ENCODE measurements at places on chromosomes 7 and 10. TPM values are rescaled to one million over a fixed set of nuclear protein-coding genes. Genes with fewer than 3 reads are reported as not detected.
A peak's percentile ranks its signal among the peaks of the same experiment; 100 is the strongest.

DNA sequence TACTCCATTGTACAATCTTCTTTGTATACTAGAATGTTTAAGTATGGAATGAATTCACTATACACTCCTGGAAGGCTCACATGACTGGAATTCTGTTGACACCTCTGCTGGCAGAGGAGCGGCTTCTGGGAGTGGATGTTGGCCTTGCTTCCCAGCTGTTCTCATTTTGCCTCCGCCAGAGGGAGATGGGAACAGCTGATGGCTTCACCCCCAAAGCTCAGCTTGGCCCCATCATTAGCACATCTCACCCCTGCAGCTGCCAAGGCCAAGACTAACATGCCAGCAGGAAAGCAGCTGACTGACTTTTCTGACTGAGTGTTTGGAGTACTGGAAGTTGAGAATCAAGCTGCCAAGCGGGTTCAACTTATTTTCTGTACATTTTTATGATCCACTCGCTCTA, 15.1 kb downstream of the ADAM12 start:
- H3K27ac ChIP-seq: no peak overlapping the region
- no peak for DNase-seq
- no peaks in the 10 kb centered on the region for H3K36me3 ChIP-seq
- H3K4me3 ChIP-seq: no peak overlapping the region
- H3K4me1 ChIP-seq: no peaks in the 10 kb centered on the region
- no peaks in the 10 kb centered on the region for H3K27me3 ChIP-seq

- no peak overlapping the region for H3K27ac ChIP-seq
- no peaks in the 10 kb centered on the region for H3K4me1 ChIP-seq
- no peak overlapping the region for H3K4me3 ChIP-seq
- no peaks in the 10 kb centered on the region for H3K27me3 ChIP-seq
Observed at GRCh38 chr7:74544706-74545469, 91.2 kb downstream of the GTF2IRD1 start.

- no peaks in the 10 kb centered on the region for H3K27me3 ChIP-seq
- H3K4me1 ChIP-seq: no peaks in the 10 kb centered on the region
- no peak overlapping the region for H3K4me3 ChIP-seq
- no peak overlapping the region for H3K27ac ChIP-seq
- H3K36me3 ChIP-seq: no peaks in the 10 kb centered on the region
- DNase-seq: no peak
Observed at GRCh38 chr7:108222236-108222892, 92.2 kb upstream of the LAMB4 start.

DNA sequence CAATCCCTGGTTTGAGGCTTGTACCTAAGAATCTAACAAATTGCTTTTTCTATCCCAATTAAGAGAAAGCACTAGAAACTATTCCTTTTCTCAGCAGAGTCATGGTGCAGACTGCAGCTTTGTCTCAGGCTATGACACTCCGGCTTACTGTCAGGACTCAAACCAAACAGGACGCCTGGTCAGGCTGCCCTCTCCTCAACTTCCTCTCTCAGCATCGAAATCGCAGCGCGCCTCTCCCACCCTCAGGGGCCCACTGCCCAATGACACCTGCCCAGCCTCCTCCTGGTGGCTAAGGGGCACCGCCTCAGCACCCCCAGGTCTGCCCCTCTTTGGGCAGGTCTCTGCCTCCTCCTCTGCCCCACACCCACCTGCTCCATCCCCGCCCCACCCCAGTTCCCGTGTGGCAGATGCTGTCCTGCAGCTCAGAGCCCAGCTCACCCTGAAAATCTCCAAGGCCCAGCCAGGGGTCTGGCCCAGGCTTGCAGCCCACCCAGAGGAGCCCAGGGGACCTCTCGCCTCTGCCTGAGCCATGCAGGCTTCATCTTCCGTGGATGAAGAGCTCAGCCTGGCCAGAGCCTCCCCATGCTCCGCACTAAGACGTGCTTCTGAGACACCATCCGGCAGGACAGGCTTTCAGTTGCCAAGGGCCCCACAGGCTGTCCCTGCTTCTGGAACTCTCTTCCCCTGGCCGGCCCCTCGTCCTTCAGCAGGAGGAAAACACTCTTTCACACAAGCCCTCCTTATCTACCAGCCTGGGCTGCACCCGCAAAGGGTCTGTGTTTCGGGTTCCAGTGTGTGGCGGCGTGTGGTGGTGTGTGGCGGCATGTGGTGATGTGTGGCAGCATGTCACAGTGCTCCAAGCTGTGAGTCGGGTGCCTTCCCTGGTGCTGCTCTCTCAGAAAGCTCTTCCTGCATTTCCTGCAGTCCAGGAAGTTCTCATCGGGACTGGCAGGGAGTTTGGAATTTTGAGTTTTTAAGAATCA, 16.4 kb upstream of the PTPRN2 start:
- H3K36me3 ChIP-seq: no peaks in the 10 kb centered on the region
- DNase-seq: no peak
- no peaks in the 10 kb centered on the region for H3K27me3 ChIP-seq
- no peak overlapping the region for H3K27ac ChIP-seq
- no peaks in the 10 kb centered on the region for H3K4me1 ChIP-seq

DNA sequence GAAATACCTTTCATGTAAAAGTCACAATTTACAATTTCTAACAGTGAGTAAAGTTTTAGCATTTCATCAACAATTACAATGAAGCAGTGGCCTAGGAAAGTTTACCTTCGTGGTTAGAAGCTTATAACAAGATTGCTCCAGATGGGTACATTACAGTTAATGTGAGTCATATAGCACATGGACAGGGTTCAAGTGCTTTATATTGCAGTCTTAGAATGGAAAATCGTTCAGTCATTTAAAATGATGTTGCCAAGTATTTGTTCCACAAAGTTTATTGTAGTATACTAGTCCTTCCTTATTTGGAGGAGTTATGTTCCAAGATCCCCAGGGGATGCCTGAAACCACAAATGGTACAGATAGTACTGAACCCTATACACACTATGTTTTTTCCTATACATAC, 174.6 kb upstream of the TARP start:
- H3K27ac ChIP-seq: no peak overlapping the region
- H3K27me3 ChIP-seq: no peaks in the 10 kb centered on the region
- H3K36me3 ChIP-seq: no peaks in the 10 kb centered on the region
- no peak for DNase-seq

DNA sequence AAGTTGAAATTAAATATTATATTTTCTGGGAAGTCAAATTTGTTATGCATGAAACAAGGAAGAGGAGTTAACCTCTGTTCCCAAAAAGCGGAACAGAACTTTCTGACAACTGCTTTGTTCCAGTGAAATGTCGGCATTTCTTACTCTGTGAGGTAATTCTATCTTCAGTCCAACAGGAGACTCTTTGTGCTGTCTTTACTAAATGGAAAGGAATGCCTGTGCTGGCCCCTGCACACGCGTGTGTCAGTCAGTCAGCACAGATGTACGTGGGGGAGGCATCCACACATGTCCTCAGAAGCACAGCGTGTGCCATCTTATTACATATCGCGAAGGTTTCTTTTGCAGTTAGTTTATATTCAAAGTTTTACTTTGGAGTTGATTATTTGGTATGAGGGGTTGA, 37.5 kb downstream of the NET1 start:
- peak; percentile 25 for DNase-seq
- H3K27me3 ChIP-seq: no peaks in the 10 kb centered on the region
- no peaks in the 10 kb centered on the region for H3K36me3 ChIP-seq
- H3K4me1 ChIP-seq: peaks cover 10% of the 10 kb centered on the region
- H3K4me3 ChIP-seq: peak overlapping the region; percentile 34
- no peak overlapping the region for H3K27ac ChIP-seq

DNA sequence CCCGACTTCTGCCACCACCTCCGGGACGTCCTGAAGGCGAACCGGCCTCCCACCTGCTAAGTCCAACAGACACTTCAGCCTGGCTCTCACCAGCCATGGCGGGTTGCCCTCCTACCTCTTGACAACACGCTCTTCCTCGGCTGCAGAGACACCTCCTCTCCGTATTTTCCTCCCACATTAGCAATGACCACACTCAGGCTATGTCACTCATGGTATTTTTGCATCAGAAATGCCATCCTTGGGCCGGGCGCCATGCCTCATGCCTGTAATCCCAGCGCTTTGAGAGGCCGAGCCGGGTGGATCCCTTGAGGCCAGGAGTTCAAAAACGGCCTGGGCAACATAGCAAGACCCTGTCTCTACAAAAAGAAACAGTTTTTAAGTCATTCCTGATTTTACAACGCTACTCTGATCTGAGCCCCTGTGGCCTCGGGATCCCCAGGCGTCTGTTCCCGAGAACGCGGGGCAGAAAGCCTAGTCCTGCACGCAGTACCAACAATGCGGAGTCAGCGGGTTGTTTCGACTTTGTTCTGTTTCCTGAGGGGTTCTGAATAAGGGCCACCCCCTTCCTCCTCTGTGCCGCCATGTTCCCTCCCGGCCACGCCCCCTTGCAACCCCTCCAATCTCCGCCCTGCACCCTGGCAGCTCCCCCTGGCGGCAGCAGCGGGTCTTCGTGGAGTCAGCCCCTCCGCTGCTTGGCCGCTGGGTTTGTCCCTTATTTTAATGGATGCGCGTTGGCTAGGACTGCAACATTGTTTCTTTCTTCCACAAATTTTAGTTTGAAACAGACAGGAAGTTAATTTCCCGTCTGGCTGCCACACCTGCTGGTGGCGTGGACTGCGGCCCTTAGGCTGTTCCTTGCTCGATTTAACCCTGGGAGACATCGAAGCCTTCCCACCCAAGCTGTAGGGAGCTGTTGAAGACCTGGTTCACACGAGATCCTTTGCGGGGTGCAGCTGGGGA, 9.7 kb upstream of the ZFAND2A start:
- no peaks in the 10 kb centered on the region for H3K36me3 ChIP-seq
- peak overlapping the region; percentile 25 for H3K27ac ChIP-seq
- H3K27me3 ChIP-seq: no peaks in the 10 kb centered on the region
- DNase-seq: peak; percentile 85
- H3K4me1 ChIP-seq: no peaks in the 10 kb centered on the region

- DNase-seq: no peak
- H3K27me3 ChIP-seq: no peaks in the 10 kb centered on the region
Observed at GRCh38 chr7:1914321-1914720, 244.2 kb downstream of the ELFN1 start.

GRCh38 chr7:95407751-95408150, 11.6 kb upstream of the PON3 start:
- no peaks in the 10 kb centered on the region for H3K27me3 ChIP-seq
- no peaks in the 10 kb centered on the region for H3K4me1 ChIP-seq
- no peak for DNase-seq
- no peaks in the 10 kb centered on the region for H3K36me3 ChIP-seq
- no peak overlapping the region for H3K4me3 ChIP-seq

DNA sequence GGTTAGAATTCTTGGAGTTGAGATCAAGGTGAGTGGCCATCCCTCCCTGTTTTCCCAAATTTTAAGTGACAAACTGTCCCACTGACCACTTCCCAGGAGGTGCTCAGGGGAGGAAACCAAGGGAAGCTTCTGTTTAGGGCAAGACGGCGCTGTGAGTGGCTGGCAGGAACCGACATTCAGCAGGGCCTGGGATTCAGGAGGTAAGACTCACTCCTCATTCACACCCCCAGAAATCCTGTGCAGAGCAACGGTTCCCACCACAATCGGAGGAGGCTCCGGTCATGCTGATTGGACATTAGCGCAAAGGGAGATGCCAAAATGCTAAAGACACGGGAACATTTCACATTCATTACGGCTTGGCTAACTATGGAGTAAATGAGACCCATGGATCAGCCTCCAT, 200.9 kb downstream of the GRID1 start:
- DNase-seq: no peak
- no peak overlapping the region for H3K27ac ChIP-seq
- peaks cover 2% of the 10 kb centered on the region for H3K4me1 ChIP-seq
- H3K4me3 ChIP-seq: no peak overlapping the region
- H3K27me3 ChIP-seq: no peaks in the 10 kb centered on the region
- H3K36me3 ChIP-seq: no peaks in the 10 kb centered on the region

GRCh38 chr10:98474628-98475027, 27.9 kb upstream of the HPS1 start:
- H3K4me1 ChIP-seq: peaks cover 7% of the 10 kb centered on the region
- H3K4me3 ChIP-seq: no peak overlapping the region
- H3K36me3 ChIP-seq: no peaks in the 10 kb centered on the region
- DNase-seq: no peak
- H3K27ac ChIP-seq: no peak overlapping the region
- H3K27me3 ChIP-seq: no peaks in the 10 kb centered on the region

Gene LRIT1
- polyA plus RNA-seq: not detected

Gene CCDC3
- not detected for polyA plus RNA-seq

Gene WIPF3
- not detected for polyA plus RNA-seq

Gene STEAP1
- not detected for polyA plus RNA-seq

Gene STN1
- polyA plus RNA-seq: 18.4 TPM

Gene STK32C
- polyA plus RNA-seq: 6.1 TPM

Gene ATXN7L1
- polyA plus RNA-seq: 4.6 TPM

Data from B cell (primary cell).